ENCODE measurements at places on chromosomes 7 and 10.

DNA sequence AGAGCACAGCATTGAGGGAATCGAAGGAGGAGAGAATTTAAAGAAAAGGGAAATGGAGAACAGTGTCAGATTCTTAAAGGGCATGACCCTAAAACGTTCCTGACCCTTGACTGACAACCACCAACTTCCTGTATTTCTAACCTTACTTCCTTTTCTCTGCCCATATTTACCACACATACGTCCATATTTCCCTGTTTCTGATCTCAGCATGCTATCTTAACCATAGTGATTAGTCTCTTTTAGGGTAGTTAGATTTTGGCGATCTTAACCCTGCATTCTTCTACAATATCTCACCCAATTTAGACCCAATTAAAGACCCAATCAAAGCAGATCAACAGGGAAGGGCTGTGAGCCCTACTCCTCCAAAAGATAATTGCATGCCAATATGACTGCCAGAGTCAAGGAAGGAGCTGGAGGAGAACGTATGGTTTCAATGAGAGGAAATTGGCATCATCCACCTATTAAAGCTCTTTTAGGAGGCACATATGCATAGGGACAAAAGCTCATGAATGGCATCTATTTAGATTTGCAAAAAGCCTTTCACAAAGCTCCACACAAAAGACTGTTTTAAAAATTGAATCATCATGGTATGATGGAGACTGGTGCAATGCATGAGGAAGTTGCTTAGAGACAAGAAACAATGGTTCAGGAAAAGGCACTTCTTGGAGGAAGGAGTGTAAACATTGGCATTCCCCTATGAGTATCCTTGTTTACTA, 49.0 kb upstream of the ARHGAP12 start:
- no peak for DNase-seq

DNA sequence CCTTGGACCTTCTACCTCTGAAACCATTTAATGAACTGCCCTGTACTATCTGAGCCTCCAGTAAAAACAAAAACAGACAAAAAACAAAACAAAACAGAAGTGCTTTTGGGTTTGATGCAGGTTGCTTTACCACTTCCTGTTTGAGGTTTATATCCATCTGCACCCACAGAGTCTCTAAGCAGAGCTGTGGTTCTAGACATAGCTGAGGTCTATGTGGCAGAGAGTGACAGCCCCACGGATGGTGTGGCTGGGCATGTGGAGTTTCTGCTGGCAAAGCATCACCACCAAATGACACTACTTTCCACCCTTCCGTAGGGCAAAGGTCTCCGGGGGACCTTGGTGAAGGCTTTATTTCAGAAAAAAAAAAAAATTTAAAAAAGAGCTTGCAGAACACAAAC, 754.2 kb downstream of the GRID1 start:
- DNase-seq = no peak

- DNase-seq = no peak
Observed at GRCh38 chr7:12961910-12962480, 274.6 kb downstream of the ARL4A start.

GRCh38 chr7:101233907-101234547, 3.6 kb downstream of the CLDN15 start:
- DNase-seq = no peak

Data from activated CD8-positive, alpha-beta memory T cell treated with anti-CD3 and anti-CD28 coated beads for 1 hour (primary cell).